Cortex of kidney (tissue), 1 donor: ENCODE measurements at places on chromosomes 6 and 20.

GRCh38 chr20:36720510-36720909 lies 25.4 kb downstream of the NDRG3 start:
- DNase-seq, result no peak

GRCh38 chr6:3584606-3585005 lies 127.8 kb upstream of the SLC22A23 start:
- no peak for DNase-seq

DNA sequence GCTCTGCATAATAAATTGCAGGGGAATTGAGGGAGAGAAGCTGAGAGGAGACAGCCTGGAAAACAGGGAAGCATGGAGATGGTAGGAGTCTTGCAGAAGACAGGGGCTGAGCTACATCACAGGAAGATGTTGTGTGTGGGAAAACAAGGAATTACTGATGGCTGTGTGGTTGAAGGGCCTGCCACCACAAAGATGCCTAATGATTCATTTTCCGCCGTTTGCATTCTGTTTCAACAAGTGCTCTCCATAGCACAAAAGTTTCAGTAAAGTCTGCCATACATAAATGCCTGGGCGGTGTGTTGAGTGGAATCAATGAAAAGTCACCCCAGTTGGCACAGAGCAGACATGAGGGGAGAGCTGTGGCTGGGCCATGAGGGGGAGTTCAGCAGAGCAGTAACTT lies 5.6 kb upstream of the KLHL31 start:
- DNase-seq, result no peak

DNA sequence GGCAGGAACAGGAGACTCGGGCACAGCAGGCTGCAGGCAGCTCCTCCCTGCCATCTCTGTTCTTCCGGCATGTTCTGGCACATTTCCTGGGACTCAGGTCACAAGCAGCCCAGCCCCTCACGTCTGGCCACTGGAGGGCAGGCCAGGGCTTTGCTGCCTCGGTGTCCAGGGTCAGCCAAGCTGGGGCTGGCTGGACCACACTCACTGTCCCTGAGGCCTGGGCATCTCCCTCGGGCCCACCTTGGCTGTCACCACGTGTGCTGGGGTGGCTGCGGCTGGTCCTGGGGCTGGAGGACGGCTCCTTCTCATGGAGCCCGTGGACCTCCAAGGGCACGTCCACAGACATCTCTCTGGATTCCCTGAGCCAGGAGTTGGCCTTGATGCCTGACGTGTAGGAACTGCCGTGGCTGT lies 18.5 kb downstream of the FRMD1 start:
- no peak for DNase-seq

GRCh38 chr6:72084992-72085569 lies 198.7 kb downstream of the RIMS1 start:
- no peak for DNase-seq
